Femur (tissue), 1 donor: ENCODE measurements at places on chromosomes 13 and 19.

DNA sequence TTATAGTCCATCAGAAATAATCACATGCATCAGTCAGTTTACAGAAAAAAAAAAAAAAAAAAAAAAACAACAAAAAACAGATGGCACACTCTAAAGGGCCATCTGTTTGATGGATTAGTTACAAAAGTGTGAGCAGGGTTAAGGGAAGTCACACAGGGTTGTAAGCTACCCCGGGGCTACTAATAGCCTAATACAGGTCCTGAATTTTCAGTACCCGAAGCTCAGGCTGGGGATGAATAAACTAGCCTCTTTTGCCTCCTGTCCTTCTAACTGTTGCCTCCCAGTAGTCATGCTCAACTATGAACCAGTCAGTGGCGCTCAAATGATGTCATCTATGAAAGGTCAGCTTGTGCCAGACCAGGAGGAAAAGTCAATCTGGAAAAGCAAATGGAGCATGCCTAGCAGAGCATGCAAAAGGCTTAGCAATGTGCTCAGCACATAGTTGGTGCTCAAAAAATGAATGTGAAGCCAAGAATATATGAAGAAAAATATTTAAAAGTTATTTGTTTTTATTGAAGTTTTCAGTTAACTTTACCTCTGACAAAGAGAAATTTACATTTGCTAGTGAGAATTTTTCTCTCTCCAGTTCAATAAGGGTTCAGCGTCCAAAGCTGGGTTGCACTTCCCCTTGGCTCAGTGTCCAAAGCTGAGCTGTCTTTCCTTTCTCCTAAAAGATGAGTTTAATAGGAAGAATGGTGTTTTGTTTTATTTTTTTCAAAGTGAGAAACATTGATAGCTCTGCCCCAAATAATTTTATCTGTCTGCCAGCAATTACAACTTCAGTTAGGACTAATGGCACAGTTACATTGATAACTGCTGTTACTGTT is 30.8 kb upstream of the LRCH1 start:
- peak; percentile 30 for DNase-seq

DNA sequence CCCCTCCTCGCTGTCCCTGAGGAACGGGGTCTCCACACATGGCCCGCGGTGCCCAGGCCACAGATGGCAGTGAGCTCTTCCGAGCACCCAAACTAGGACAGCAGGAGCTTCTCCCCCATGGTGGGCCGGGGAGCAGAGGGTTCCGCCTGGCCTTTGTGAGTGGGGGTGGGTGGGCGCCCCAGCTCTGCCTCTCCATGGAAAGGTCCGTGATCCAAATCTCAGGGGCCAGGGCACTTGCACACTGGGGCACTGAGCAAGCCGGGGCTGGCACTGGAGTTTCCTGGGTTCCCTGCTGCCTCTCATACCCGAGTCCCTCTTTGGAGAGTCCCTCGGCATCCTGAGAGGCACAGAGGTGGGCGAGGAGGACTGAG is 2.2 kb upstream of the DIRAS1 start:
- DNase-seq = no peak

DNA sequence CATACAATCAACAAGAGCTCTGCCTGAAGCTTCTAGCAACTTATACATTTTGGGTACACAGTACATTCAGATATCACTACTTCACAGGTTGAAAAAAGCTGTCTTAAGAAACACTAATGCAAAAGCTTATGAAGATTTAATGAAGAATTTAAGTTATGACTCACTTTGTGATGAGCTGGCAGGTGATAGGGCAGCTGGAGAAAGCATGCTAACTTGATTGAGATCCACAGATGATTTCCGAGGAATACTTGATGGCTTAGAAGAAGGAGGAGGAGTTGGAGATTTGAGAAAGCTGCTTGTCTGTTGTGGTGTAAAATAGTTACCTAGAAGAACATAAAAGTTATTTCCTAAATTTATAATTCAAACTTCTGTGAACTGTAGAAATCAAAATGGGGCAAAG is 23.3 kb downstream of the EXOSC8 start:
- DNase-seq = no peak

DNA sequence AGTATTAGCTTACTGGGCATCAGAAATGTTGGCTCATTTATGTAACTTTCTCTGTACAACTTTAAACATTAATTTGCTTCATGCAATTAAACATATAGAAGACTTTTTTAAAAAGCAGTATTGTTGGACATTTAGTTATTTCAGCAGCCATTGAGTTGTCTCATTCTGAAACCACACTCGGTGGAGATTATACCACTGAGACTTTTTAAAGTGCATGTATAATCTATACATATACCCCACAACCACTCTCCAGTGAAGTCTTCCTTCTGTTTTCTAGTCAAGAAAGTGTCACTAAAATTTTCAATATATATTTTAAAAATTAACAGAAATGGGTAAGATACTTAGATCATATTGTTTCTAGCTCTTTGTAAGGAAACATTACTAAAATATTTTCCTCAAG is 15.5 kb downstream of the SETDB2 start:
- DNase-seq = no peak

- DNase-seq = peak; percentile 87
Measured at GRCh38 chr13:76965759-76966421, 17.6 kb downstream of the ACOD1 start.
